ENCODE measurements at places on chromosomes 5 and 9.
A peak's percentile ranks its signal among the peaks of the same experiment; 100 is the strongest.

GRCh38 chr9:72817413-72817812 lies 135.4 kb downstream of the ALDH1A1 start:
- no peak for DNase-seq

DNA sequence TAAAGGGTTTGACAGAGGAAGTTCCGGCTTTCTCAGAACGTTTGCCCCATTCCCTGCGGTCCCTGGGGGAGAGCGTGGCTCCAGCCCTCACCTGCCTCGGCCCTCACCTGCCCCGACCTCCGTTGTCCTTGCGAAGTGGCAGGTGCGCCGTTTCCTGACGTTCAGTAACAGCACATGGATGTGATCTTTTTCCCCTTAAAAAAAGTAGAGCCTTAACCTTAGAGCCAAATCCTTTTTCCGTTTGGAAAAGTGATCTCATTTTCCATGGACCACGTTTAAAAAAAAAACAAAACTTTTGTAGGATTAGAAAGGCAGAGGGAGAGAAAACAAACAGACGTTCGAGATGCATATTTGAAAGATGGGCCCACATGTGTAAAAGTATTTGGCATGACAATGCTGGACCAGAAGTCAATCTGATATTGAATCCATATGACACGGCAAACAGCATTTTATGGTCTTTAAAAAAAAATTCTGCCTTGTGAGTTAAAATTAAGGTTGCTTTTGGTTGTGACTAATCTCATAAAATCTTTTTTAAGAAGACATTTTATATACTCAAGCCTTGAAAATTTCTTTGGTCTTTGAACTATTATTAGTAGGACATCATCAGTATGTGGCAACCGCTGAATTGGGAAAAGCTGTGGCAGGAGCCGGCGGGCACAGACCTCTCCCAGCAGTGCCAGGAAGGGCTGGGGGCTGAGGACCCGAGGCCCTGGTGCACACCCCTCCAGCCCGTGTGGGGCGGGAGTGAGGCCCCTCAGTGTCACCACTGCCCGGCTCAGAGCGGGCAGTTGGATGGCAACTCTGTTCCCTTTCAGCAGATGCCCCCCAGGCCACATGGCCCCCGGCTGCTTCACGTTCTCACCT lies 42.5 kb upstream of the EXOC3 start:
- peak; percentile 48 for DNase-seq

DNA sequence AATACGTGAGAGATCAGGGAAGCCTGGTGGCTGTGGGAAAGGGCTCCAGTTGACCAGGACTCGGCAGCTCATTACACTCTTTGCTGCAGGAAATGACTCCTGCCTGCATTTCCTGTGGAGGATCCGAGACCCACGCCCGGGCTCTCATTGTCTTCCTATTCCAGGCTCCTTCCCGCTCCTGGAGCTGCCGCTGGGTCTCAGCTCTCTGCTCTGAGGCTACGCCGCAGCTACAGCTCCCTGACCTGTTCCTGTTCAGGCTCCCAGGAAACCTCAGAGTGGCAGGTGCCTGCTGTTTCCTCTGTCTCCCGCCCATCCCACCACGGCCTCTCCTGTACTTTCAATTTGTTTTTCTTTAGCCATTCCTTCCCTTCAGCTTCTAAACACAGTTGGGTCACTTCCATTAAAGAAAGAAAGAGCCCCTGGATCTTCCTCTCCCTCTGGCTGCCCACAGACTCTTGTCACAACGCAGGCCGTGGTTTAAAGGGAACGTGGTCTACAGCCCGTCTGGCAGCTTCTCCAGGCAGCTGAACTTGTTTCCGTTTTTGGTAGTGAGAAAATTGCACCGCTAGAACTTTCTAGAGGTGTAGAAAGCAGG lies 71.5 kb downstream of the IL6ST start:
- peak; percentile 54 for DNase-seq

GRCh38 chr9:70406434-70406862 lies 8.0 kb downstream of the KLF9 start:
- DNase-seq = peak; percentile 64

GRCh38 chr5:66992547-66992946 lies 204.1 kb downstream of the CD180 start:
- peak; percentile 32 for DNase-seq

GRCh38 chr5:113003763-113004162 lies 27.2 kb downstream of the DCP2 start:
- DNase-seq = no peak

DNA sequence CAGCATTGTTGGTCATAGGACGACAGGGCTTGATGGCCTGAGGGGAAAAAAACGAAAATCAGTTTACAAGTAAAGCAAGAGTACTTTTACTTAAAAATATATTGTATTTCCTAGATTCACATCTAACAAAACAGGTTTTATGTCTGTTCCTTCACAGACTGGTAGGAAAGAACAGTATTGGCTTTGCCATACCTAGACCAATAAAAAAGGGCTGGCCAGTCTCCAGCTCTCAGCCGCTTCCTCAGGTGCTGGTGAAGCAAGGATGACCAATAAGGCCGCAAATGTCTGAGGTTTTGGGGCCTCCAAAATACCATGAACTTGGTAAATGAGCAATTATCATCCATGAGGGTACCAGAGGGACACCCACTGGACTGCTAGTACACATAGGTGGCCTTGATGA lies 36.6 kb downstream of the DROSHA start:
- DNase-seq = no peak

- no peak for DNase-seq
Measured at GRCh38 chr9:19416143-19416542, 7.3 kb downstream of the ACER2 start.

DNA sequence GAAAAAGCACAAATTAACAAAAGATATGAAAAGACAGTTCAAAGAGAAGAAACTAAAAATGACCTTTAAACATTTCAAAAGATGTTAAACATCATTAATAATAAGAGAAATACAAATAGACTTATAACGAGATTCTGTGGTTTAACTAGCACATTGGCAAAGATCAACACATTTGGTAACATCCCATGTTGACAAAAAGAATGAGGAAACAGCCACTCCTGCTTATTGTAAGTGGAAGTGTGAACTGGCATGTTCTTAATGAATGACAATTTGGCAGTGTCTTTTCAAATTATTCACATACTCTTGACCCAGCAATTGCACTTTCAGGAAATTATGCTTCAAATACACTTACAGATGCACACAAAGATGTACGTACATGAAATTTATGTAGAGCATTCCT lies 176.3 kb downstream of the TLE1 start:
- DNase-seq = no peak

- no peak for DNase-seq
Measured at GRCh38 chr9:15786616-15787015, 233.8 kb downstream of the CCDC171 start.

DNA sequence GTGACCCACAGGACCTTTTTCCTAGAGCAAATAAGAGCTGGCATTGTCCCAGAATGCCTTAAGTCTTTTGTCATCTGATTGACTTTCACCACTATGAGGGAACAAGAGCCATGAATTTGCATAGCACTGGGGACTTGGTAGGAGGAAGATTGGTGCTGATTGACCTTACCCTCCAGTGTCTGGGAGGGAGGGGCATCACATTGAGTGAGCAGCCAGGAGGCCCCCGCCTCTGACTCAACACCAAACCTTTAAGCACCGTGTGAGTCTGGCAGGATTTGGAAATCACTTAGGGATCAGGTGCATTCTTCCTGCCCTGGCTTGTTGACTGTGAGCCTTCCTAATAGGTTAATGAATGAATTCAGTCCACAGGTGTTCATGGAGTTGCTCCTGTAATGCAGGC lies 40.7 kb downstream of the WNK2 start:
- DNase-seq = no peak

DNA sequence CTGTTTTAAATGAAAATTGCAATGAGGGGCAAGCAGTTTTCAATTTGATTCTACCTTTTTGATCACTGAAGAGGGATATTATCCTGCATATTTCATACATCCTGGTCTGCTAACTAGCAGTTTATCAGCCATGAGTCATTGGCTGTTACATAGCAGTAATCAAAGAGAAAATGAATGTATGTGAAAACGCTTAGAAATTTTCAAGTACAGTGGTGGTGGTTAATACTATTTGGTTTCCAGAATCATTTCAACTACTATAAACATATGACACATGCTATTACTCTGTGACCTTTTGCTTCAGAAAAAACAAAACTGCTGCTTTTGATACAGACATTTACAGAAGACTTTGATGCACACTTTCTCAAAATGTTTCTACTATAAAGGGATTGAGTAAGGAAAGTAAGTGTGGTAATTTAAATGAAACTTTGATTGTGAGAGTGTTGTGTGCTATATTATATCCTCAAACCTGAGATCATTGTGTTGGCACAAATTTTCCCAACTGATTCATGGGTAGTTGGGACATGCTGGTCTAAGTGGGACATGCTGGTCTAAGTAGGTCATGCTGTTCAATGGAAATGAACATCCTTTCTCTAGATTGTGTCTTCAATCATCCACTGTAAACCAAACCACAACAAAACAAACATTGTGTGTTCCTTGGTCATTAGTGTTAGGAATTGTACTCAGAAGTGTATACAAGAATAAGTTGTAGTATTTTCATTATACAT lies 5.1 kb downstream of the RNF14 start:
- no peak for DNase-seq

- no peak for DNase-seq
Measured at GRCh38 chr5:158198636-158199035, 339.7 kb upstream of the CLINT1 start.
